ENCODE measurements at places on chromosomes 2 and 18.
A peak's percentile ranks its signal among the peaks of the same experiment; 100 is the strongest.

GRCh38 chr2:196927376-196928225 lies 1.1 kb upstream of the PGAP1 start:
- DNase-seq, result peak; percentile 20

DNA sequence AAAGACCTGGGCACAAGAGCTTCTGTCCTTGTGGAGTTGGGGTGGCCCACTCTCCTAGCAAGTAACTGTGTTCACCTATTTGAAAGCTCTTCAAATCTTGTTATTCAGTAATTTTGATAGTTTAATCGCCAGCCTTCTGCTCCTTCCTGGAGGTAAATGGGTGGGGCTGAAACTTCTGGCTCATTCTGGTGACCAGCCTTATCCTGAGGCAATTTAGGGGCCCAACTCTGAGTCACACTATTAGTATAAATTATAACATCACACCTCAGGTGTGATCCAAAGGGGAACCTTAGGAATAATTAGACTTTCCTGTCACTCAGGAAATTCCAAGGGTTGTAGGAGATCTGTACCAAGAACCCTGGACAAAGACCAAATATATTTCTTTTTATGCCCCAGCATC lies 255.8 kb upstream of the RGPD4 start:
- no peak for DNase-seq

- DNase-seq, result no peak
Observed at GRCh38 chr18:8657873-8658470, 47.4 kb upstream of the MTCL1 start.

- DNase-seq, result no peak
Observed at GRCh38 chr2:112629823-112630222, 15.9 kb upstream of the SLC20A1 start.

GRCh38 chr2:28325567-28326468 lies 66.8 kb upstream of the FOSL2 start:
- no peak for DNase-seq

DNA sequence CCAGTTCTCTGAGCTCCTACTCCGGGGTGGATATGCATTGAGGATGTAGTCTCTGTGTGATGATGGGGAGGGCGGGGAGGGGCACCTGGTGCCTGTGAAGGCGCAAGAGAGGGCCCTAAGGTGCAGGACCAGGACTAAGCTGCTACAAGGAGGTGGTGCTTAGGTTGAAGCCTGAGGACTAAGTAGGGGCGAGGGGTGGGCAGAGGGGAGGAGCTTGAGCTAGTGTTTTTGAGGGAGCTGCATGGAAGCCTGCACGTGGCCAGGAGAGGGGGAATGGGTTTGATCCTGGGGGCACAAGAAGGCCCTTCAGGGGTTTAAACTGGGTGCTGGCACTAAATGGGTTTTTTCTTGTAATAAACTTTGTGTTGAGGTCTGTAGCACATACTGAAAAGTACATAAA lies 105.0 kb downstream of the UGGT1 start:
- no peak for DNase-seq

GRCh38 chr2:138496096-138496651 lies 5.4 kb upstream of the SPOPL start:
- DNase-seq, result no peak

DNA sequence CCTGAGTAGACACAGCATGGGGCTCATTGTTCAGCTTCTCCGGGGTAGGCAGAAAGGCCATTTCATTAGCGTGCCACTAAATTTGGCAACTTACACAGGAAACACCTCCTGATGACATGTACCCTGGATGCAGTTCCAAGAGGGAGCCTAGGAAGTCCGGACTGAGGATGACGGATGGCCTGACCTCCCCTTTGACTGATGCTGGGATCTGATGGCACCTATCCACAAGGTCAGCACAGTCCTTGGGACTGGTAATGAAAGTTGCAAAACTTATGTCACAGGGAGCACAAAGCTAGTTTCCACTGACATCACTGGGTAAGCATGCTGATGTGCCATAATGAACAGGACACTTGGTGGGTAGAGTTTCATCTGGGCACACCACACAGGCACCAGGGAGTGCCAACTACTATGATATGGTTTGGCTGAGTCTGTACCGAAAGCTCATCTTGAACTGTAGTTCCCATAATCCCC lies 126.7 kb upstream of the ARL4C start:
- no peak for DNase-seq

GRCh38 chr18:76482267-76482666 lies 12.8 kb downstream of the ZNF516 start:
- DNase-seq, result no peak

DNA sequence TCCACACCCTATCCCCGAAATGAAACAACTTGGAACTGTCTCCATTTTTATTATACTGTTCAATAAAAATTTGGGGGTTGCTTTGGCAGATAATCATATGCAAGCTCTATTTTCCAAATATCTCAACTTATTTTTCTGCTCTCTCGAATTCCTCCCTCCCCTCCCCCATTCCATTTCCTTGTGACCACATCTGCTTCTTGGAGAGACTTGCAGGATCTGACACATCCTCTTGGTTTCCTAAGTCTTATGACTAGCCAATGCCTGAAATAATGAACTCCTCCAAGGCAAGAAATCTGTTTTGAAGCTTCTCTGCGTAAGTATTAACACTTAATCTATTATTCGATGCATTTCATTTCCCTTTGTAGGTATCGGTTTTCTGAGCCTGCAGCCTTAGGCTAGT lies 16.1 kb downstream of the TGIF1 start:
- DNase-seq, result peak; percentile 43
